ENCODE measurements at places on chromosomes 1 and 21.

GRCh38 chr1:59596956-59597355 lies 217.8 kb upstream of the HOOK1 start:
- DNase-seq: no peak

DNA sequence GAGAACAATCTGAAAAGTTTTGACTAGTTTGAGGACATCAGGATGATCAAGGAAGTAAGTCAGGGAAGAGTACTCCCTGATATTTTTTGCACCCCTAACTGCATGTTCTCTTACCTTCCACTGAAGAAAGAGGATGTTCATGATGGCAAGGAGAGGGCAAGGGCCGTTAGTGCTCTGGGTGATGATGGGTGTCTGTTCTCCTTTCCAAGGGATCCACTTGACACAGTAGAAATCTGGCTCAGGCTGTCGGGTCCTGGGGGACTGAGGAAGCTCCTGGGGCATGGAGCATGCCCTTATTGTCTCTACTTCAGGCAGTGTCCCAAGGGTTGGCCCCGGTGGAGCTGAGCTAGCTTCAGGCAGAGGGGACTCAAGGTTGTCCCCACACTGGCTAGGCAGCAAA lies 4.7 kb downstream of the MINDY1 start:
- DNase-seq: no peak

DNA sequence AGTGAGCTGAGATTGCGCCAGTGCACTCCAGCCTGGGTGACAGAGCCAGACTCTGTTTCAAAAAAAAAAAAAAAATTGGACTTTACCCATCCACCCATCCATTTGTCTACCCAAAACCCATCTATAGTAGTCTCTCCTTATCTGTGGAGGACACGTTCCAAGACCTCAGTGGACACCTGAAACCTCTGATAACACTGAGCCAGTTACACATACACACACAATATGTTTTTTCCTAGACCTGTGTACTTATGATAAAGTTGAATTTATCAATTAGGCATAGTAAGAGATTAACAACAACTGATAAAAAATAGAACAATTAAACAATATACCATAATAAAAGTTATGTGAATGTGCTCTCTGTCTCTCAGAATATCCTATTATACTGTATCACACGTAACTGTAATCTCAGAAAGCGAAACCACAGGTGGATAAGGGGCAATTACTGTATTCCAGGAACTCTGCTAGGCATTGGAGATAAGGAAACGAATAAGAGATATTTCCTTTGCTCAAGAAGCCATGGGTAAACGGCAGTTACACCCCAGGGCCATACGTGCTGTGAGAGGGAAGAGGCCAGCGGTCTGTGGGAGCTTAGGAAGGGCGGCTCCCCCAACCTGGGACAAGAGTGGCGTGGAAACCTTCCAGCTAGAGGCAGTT lies 84.2 kb upstream of the DISP3 start:
- no peak for DNase-seq

- no peak for DNase-seq
These were observed 49.5 kb upstream of the HNRNPU start for GRCh38 chr1:244913806-244914205.

- no peak for DNase-seq
These were observed 80.0 kb downstream of the DYRK1A start for GRCh38 chr21:37446552-37446951.

- no peak for DNase-seq
These were observed 25.2 kb downstream of the PROK1 start for GRCh38 chr1:110476028-110476765.

DNA sequence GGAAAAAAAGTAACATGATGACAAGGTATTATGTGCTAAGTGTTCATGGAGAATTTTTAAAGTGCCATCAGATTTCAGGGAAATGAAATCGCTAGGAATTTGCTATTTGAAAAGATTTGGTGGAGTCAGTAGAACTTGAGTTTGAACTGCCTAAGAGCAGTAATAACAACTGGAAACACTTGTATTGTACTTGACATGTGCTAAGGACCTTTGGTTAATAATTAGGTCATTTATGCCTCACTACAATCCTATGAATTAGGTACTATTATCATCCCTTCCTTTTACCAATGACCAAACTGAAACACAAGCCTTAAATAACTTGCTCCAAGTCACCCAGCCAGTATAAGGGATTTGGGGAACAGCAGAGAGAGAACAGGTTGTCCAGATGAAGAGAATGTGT lies 133.4 kb downstream of the NTNG1 start:
- no peak for DNase-seq

GRCh38 chr1:203176273-203177035 lies 828 bp upstream of the MYBPH start:
- DNase-seq: no peak

- no peak for DNase-seq
These were observed 7.3 kb upstream of the PMVK start for GRCh38 chr1:154943649-154944400.

DNA sequence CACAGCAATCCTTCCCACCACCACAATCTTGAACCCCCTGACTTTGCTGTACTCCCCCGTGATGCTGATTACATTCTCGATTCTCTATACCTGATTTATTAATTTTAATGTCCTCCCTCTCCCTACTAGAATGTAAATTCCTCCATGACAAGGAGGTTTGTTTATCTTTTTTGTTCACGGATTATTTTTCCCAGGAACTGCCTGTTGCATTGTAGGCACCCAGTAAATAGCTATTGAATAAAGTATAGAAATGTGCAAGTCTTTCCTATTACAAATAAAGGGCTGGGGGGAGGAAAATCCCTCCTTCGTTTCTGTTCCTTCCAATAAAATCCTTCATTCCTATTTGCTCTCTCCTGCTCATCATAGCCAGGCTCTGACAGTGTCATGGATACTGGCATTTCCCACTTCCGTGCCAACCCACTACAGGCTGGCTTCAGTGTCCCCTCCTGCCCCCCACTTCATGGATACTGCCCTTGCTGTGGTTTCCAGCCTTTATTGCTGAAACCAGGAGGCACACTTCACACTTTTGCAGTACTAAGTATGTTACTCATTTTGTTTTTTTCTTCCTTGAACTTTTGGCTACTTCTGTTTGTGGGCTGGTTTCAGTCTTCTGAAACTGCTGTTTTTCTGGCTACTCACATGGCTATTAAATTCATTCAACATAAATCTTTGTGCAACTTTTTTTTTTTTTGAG lies 7.5 kb downstream of the KIF1B start:
- peak; percentile 37 for DNase-seq

DNA sequence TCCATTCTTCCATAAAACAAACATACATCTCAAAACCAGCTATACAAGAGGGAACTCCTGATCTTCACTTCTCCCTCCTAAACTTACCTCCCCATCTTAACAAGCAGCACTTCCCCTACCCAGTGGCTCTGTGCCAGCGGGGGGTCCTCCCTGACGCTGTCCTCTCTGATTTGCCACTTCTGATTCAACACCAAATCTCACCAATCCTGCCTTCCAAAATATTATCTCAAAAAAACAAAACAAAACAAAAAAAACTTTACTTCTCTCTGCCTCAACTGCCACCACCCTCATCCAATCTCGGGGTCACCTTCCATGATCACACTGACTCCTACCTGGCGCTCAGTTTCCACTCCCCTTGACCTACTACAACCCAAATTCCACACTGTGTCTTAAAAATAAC lies 72.8 kb downstream of the SLC45A1 start:
- DNase-seq: no peak

DNA sequence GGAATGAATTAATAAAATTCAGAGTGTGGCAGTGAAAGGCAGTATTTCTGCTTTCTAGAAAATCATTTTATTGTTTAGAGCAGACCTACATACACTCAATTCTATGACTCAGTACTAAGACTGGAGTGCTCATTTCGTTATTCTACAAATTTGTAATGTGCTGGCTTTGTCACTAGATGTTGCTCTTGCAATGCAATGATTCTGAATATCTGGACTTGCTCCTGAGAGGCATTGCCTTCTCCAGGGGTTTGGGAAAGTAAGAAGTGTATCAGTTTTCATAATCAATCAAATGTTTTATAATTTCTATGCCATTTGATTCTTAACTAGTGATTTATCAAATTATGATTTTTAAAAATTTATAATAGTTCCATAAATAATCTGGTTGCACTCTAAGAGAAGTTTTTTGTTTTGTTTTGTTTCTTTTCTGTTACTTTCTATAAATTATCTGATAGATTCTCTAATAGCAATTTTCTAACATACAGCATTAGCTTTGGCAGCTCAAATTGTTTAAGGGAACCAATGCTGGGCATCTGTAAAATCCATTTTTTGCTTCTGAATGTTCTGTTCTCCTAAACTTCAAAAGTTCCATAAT lies 280.5 kb upstream of the SGIP1 start:
- DNase-seq: no peak

- DNase-seq: peak; percentile 68
These were observed 45.7 kb downstream of the CAPZB start for GRCh38 chr1:19439464-19440171.

GRCh38 chr1:82161700-82162141 lies 361.0 kb downstream of the ADGRL2 start:
- DNase-seq: no peak

DNA sequence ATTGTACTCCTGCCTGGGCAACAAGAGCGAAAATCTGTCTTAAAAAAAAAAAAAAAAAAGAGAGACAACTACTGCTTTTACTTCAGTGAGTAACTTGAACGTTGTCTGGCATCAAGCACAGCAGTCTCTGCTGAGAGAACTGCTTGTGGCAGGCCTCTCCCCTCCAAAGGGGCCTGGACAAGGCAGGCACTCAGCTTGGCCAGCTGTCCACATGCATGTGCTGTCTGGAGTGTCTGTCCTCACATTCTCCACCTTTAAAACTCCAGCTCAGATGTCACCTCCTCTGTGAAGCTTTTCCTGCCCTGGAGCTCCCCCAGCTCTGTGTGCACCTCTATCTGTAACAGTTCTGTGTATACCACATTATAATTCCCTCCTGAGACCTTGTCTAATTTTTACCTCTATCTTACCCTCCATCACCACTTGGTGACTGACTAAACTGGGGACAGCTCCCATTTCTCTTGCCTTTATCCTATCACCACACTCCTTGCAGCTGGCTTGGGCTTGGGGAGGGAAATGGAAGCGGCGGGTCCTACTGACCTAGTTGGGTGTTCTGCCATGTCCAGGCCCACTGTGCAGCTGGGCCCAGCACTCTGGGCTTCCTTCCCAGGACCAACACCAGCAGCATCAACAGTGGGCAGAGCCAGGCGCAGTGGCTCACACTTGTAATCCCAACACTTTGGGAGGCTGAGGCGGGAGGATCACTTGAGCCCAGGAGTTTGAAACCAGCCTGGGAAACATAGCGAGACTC lies 71.4 kb upstream of the ARTN start:
- DNase-seq: peak; percentile 57

GRCh38 chr21:34946916-34947534 lies 102.1 kb downstream of the RUNX1 start:
- no peak for DNase-seq

All from femur (tissue), 1 donor.